A172 (cell line): ENCODE measurements at places on chromosomes 4 and X. TPM values are rescaled to one million over a fixed set of nuclear protein-coding genes. Genes with fewer than 3 reads are reported as not detected.

FGA gene
- not detected in 2 replicates for total RNA-seq

CT45A10 gene
- total RNA-seq = not detected in 2 replicates

- DNase-seq = no peak
Observed at GRCh38 chrX:46884799-46885198, 27.4 kb upstream of the JADE3 start.

- DNase-seq = no peak
Observed at GRCh38 chrX:15549189-15550012, 48.8 kb downstream of the BMX start.

DNA sequence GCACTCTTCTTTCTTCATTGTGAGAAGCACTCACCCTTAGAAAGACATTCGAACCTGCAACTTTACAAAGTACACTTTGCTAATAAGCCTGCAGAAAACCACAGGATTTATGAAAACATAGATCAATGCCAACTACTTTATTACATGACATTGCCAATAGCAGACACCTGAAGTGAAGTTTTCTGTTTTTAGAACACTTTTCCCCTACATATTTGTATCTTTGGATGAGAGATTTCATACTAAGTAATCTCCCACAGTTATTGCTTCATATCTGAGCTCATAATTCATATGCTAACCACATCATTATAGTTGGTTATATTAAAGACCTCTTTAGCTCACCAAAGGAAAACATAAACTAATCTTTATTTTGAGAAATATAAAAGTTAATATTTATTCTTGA is 276.5 kb upstream of the CTSO start:
- DNase-seq = no peak

- no peak for DNase-seq
Observed at GRCh38 chr4:39664828-39665731, 26.4 kb upstream of the SMIM14 start.

- no peak for DNase-seq
Observed at GRCh38 chrX:1507511-1508463, 29.2 kb downstream of the P2RY8 start.

- DNase-seq = no peak
Observed at GRCh38 chrX:41857670-41858069, 65.7 kb downstream of the CASK start.

- no peak for DNase-seq
Observed at GRCh38 chrX:110402091-110402849, 43.6 kb downstream of the RTL9 start.
